Mucosa of gallbladder (tissue), 1 donor: ENCODE measurements at places on chromosomes 16 and 17. TPM values are rescaled to one million over a fixed set of nuclear protein-coding genes. Genes with fewer than 3 reads are reported as not detected.

- no peak for DNase-seq
These were observed 109.3 kb downstream of the IRX5 start for GRCh38 chr16:55039931-55040330.

DNA sequence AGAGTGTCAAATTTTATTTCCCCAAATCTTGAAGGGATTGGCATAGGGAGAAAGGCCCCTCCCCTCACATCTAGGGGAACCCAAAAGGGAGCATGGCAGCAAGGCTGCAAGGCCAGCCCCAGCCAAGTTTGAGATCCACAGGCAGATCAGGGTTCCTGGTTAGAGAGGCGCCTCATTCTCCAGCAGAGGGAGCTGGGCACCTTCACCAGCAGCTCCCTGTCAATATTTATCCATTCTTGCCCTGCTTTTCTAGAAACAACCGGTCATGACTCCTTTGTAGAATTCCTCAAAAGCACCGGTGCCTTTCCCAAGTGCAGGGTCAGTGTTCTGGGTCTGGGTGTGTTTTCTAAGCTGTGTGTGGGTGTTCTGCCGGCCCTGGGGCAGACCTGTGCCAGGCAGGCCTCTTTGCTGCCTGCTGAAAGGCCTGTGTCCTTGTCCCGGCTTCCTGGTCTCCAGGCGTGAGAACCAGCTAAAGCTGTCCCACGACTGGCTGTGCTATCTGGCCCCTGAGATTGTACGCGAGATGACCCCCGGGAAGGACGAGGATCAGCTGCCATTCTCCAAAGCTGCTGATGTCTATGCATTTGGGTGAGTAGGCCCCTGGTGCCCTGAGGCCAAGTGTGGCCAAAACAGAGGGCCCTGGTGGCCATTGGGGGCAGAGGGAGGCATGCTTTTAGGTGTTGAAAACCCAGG, 21.2 kb upstream of the LGALS9 start:
- peak; percentile 52 for DNase-seq

GRCh38 chr17:52233176-52233575, 74.7 kb upstream of the CA10 start:
- DNase-seq = no peak

GRCh38 chr17:72354071-72354470, 233.3 kb downstream of the SOX9 start:
- DNase-seq = no peak

GRCh38 chr17:78883089-78883532, 19.9 kb downstream of the CEP295NL start:
- no peak for DNase-seq

DNA sequence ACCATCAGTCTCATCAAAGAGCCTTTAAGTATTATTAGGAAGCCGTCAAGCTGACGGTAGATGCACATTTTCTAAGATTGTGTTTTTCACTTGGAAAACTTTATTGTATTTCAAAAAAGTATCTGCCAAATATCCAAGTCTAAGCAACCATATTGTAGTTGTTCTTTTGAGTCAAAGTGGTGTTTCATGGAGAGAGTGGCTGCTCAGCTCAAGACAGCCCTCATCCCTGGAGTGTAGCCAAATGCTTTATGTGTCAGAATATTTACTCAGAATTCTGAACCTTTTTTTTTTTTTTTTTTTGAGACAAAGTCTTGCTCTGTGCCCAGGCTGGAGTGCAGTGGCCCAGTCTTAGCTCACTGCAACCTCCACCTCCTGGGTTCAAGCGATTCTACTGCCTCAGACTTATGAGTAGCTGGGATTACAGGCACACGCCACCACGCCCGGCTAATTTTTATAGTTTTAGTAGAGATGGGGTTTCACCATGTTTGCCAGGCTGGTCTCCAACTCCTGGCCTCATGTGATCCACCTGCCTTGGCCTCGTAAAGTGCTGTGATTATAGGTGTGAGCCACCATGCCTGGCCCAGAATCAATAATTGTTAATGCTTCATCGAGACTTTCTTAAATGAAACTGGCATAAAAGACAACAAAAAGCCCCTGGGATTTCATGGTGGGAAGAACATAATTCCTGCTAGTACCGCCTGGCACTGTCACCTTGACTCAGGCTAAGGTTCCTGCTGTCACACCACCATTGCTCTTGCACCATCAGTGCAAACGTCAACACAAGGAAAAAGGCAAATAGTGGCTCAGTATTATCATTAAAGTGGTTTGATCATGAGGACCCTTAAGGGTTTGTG, 45.5 kb downstream of the PRKCA start:
- DNase-seq = peak; percentile 58

DNA sequence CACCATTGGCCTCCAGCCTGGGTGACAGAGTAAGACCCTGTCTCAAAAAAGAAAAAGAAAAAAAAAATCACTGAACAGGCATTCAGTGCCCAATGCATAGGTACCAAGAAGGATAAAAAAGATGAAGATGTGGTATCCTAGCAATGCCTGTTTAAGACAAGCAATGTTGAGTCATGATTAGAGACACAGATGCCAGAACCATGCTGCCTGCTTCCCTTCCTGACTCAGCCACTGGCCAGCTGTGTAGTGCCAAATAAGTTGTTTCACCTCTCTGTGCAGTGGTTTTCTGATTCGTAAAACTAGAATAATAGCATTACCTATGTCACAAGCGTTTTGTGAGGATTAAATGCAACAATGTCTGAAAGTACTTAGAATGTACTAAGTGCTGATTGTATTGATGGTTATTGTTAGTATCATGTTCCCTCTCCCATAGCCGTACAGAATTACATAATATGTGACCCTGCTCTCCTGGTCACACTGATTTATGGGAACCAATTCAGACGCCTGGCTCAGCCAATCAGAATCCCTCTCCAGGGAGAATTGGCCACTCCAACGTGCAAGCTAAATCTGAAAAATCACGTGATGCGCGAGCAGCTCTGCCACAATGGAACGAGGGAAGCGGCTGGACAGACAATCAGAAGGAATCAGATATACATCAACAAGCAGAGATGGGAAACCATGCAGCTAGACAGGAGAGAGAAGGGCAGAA, 241.9 kb downstream of the SLC39A11 start:
- no peak for DNase-seq

- no peak for DNase-seq
These were observed 16.2 kb upstream of the CTCF start for GRCh38 chr16:67546091-67546501.

Gene GFAP
- total RNA-seq = 0.09 TPM

GRCh38 chr16:69428652-69429051, 4.2 kb downstream of the CYB5B start:
- DNase-seq = no peak

Gene PMM2
- 33.2 TPM for total RNA-seq

DNA sequence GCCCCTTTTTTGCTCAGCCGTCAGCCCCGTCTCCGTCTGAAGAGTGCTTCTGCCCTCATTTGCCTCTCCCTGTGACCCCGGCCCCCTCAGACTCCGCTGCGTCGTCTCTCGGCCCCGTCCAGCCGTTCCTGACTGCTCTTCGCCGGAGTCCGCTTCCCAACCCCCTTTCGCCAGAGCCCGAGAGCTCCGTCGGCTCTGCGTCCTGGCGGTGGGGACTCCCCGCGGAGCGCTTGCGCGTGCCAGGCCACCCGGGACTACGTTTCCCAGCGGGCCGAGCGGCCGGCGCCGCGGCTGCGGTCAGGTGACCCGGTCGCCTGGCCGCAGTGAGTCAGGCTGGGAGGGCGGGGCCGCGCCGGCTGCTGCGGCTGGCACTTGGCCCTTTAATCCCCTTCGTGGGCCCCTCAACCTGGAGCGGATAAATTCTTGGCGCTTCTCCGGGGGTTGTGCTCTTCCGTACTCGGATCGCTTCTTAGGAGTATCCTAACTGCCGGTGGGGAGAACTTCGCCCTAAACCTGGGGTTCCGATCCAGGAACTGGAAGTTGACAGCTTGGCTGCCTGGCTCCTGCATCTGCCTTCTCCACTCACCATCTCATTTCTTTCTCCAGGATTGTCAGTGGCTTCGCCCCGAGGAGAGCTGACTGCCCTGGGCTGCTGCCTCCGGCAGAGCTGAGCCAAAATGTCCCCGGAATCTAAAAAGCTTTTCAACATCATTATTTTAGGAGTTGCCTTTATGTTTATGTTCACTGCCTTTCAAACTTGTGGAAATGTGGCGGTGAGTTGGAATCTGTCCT, at the start of gene MFSD11:
MFSD11 (plus strand) TSS at position 444 of the 792 bp plus-strand sequence; CDS start at position 678, 234 bp downstream.
- peak; percentile 92 for DNase-seq

DNA sequence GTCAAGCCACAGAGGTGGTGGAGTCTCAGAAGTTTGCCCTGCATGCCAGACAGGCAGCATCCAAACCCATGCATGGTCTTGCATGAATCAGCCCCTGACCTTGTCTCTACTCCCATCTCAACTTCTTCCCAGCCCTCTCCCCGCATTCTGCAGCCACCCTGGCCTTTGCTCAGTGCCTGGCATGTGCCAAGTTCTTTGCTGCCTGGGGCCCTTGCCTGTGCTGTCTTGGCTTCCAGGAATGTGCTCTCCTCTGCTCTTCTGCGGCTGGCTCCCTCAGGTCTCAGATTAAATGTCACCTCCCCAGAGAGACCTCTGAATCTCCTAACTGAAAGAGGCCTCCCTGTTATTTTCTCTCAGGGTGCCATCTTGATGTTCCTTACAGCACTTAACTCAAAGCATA, 17.6 kb downstream of the DRC3 start:
- no peak for DNase-seq

DNA sequence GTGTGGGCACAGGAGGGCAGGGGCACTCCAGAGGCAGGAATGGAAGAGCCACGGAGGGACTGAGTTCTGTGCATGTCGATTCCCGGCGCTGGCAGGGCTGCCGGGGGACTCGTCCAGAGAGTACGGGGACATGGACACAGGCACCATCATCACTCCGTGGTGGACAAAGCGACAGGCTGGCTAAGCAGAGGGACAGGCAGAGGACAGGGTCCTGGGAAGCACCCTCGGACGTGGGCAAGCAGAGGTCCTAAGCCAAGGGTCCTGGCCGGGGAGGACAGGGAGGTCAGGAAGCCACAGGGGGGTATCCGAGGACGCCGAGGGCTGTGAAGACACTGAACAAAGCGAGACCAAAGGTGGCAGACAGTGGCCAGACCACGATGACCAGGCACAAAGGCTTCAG, 44.3 kb upstream of the ENPP7 start:
- DNase-seq = no peak

- DNase-seq = no peak
These were observed 256.3 kb downstream of the FTO start for GRCh38 chr16:53960050-53960812.

Gene KCTD5
- total RNA-seq = 18.6 TPM

Gene ZMYND15
- total RNA-seq = 5.3 TPM

- DNase-seq = no peak
These were observed 295.1 kb upstream of the SOX9 start for GRCh38 chr17:71825687-71826086.

GRCh38 chr17:68792873-68793272, 162.3 kb downstream of the ABCA8 start:
- no peak for DNase-seq

DNA sequence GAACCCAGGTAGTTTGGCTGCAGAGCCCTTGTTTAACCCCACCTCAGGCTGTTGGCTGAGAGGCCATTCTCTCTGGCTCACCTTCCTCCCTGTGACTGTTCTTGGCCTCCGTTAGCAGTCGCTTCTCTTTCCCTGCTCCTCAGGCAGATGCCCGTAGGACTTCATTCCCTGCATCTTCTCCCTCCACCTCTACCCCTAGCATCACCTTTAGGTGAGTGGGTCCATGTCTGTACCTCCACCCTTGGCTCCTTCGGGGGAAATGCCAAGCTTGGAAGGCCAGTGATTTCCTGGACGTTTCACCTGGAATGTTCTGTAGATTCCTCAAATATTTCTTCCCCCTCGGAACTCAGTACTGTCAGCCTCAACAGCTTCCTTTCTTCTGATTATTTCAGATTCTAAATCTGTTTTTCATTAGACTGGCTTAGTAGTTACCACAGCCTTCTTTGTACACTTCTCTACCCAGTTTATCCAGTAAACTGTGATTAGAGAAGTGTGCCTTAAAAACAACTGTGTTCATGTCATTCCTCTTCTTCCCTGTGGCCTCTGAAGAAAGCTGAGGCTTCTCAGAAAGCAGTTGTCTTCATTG, 227.9 kb downstream of the MSI2 start:
- no peak for DNase-seq

GRCh38 chr17:7237761-7238419, 1.4 kb downstream of the PHF23 start:
- peak; percentile 76 for DNase-seq

Gene SLFN14
- not detected for total RNA-seq

Gene RAC3
- total RNA-seq = 8.9 TPM

DNA sequence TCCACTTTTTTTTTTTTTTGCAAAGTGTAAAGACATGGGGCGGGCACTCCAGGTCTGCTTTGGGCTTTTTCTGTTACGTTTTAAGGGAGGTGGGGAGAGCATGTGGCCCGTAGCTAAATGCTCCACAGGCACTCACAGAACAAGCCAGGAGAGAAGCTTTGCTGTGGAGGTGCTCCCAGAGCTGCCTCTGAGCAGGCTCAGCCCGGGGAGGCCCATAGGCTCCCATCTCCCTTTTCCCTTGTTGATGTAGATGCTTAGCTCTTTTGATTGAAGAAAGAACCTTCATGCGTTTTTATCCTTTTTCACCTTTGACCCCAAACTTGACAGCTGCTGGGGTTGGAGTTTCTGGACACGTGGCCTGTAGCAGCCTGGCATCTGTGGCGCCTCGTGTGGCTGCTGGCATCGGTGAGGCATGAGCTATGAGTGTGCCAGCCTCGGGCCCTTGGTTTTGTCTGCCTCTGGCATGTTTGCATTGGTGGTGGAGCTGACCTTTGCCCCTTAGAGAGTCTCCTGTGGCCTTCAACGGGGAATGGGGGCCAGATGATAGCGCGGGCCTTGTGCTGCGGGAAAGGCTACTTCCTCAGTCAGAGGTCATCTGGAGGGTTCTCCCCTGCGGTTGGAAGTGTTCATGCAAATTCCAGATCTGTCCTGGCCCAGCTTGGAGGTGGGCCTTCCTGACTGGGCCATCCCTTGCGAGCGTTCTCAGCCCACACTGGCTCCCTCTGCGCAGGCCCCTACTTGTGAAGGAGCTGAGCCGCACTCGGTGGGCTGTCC, 20.0 kb upstream of the IL17C start:
- DNase-seq = no peak

- DNase-seq = no peak
These were observed 76.6 kb downstream of the MAP2K4 start for GRCh38 chr17:12097326-12097725.

GRCh38 chr17:76416457-76416856, 32.0 kb downstream of the SPHK1 start:
- DNase-seq = no peak

DNA sequence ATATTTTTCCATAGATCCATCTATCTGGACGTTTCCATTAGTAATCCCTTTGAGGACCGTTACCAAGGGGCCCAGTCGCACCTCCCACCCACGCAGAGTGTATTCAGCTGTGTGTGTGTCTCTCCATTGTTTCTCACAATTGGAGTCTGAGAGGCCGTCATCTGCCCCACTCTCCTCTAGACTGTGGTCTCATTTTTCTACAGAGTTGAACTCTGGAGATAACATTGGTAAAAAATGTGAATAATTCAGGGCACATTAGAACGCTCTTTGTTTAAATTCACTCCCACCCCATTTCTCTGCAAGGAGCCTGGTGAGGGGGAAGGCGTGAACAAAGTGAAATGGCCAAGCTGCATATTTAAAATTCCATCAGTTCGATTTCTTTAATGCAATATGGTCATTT, 333.1 kb upstream of the MAF start:
- DNase-seq = no peak

- DNase-seq = no peak
These were observed 11.7 kb downstream of the ZNF469 start for GRCh38 chr16:88394426-88394825.

Gene ASB16
- 0.58 TPM for total RNA-seq
